Esophagus muscularis mucosa (tissue), 4 donors: ENCODE measurements at places on chromosomes 2 and 18. TPM values are rescaled to one million over a fixed set of nuclear protein-coding genes. Genes with fewer than 3 reads are reported as not detected.

DNA sequence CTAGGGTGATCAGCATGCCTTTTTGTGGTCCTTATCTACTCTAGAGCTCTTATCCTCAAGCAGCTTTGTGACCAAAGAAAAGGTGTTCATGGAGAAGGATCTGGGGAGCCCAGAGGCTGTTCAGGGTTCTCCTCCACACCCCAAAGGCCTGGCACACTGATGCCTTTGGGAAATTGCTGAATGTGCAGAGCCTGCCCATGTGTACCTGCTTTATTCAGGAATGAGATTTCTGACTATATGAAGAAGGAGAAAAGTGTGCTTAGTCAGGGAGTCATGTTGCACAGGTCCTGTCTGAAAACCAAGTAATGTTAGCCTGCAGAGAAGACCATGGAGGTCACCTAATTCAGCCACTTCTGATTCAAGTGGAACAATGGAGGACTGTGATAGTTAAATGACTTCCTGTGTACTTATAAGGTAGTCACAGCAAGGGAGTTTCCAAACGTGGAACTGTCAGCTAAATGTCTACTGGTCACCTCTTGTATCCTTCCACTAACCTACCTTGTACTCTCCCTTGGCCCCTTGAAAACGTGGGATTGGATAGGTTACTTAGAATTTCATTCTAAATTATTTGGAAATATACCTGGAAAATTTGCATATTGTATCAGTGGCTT lies 81.3 kb downstream of the LIMS1 start:
- no peak for DNase-seq
- no peaks in the 10 kb centered on the region for H3K36me3 ChIP-seq
- H3K27me3 ChIP-seq = no peaks in the 10 kb centered on the region
- no peak overlapping the region for H3K27ac ChIP-seq
- peaks cover 46% of the 10 kb centered on the region for H3K4me1 ChIP-seq

DNA sequence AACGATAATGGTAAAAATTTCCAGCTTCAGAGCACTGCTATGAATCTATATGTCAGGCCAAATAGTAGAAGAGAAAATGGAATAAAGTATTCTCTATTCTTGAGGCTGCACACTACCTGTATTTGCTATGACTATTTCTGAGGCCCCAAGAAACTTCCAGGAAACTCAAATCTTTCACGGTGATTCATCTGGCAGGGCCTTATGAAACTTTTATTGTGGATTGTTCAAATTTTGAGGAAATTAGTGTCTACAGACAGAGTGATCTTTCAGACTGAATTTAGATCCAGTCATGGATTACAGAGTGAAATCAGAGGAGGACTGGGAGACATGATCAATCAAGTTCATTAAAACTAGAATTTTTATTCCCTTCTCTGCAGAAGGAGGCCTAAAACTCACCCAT lies 4.1 kb upstream of the VSNL1 start:
- H3K27ac ChIP-seq = no peak overlapping the region
- H3K4me3 ChIP-seq = no peak overlapping the region
- no peaks in the 10 kb centered on the region for H3K36me3 ChIP-seq
- no peak for DNase-seq
- H3K27me3 ChIP-seq = no peaks in the 10 kb centered on the region

DNA sequence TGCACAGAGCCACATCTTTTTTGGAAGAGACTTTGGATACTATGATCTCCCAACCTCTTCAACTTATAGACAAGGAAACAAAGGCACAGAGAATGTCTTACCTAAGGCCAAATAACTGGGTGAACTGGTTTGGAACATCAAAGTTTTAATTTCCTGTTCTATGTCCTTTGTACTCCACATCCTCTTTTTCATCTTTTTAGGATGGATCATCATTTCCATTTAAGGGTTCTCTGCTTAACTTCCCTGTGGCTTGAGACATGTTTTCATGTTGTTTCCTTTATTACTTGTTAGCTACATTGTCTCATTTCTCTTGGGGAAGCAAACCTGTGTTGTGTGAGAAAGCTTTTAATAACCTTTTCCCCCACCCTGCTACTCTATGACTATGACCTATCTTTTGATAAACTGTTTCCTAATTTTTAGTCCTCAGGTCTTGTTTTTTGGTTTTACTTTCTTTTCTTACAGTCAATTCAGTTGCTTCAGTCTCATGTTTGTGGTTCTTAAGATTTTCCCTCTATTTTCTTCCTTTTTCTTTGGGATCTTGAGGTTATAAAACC lies 22.5 kb upstream of the RMND5A start:
- no peak overlapping the region for H3K4me3 ChIP-seq
- no peak for DNase-seq
- H3K27me3 ChIP-seq = no peaks in the 10 kb centered on the region

DNA sequence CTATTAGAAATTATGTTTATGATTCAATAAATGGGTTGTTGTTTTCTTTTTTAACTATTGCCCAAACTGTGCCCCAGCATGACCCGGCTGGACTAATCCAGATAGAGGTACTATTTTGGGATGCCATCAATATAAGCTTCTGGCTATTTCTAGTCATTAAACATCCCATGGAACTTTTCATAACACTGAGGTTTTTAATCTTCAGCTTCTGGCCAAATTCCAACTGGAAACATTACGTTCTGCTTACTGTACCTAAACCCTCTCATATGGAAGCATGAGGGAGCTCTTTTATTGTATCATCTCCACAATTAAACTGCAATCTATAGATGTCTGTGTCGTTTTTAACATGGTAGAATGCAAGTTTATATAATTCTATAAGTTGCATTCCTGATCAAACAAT lies 674.7 kb downstream of the ARHGAP15 start:
- no peak overlapping the region for H3K4me3 ChIP-seq
- no peaks in the 10 kb centered on the region for H3K27me3 ChIP-seq
- no peak for DNase-seq
- no peak overlapping the region for H3K27ac ChIP-seq

DNA sequence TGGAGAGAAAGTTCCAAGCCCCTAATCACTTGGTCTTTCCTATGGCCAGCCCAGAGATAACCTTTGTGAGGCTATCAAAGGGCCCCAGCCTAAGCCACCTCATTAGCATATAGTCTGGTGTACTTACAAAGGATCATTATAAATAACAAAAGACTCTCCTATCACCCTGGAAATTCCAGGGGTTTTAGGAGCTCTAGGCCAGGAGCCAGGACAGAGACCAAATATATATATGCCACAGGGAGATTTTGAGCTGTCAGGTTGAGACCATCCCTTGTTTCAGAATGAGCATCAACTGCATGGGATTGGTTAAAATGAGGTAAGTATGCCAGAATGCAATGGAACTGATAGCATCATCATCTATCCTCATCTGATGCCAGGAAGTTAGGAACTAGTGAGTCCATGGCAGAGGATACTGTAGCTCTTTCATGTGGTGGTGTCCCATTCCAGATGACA lies 32.1 kb upstream of the CHRNA1 start:
- H3K4me3 ChIP-seq = no peak overlapping the region
- no peak overlapping the region for H3K27ac ChIP-seq
- no peaks in the 10 kb centered on the region for H3K36me3 ChIP-seq
- no peaks in the 10 kb centered on the region for H3K27me3 ChIP-seq
- peaks cover 5% of the 10 kb centered on the region for H3K4me1 ChIP-seq

DNA sequence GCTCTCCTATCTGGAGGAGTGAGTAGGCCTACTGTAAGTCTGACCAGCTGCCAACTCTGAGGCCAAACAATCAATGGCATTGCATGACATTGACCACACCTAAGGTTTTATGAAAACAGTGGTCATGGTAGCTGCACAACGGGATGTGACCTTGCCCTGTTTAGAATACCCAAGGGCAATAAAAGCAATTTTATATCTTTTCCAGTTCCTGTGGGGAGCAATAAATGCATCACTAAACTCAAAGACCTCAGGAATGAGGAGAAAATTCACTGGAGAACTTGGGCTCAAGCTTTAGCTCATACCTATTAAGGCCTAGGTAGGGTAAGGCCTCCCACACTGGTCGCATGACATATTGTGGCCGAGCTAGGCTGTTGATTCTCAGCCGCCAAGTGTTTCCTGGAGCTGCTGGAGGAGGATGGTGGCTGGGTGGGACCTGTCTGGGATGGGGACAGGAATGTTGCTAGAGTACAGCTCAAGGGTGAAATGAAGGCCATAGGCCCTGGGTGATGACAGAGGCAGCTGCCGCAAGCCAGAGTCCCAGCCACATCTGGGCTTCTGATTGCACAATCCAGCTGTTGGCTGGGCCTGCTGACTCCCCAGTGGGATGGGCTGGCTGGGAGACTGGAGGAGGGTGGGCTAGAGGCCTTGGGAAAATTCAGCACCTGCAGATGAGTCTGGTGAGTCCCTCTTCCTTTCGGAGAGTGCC lies 313.7 kb downstream of the CYP26B1 start:
- H3K36me3 ChIP-seq = no peaks in the 10 kb centered on the region
- H3K27me3 ChIP-seq = no peaks in the 10 kb centered on the region
- DNase-seq = peak; percentile 91

DNA sequence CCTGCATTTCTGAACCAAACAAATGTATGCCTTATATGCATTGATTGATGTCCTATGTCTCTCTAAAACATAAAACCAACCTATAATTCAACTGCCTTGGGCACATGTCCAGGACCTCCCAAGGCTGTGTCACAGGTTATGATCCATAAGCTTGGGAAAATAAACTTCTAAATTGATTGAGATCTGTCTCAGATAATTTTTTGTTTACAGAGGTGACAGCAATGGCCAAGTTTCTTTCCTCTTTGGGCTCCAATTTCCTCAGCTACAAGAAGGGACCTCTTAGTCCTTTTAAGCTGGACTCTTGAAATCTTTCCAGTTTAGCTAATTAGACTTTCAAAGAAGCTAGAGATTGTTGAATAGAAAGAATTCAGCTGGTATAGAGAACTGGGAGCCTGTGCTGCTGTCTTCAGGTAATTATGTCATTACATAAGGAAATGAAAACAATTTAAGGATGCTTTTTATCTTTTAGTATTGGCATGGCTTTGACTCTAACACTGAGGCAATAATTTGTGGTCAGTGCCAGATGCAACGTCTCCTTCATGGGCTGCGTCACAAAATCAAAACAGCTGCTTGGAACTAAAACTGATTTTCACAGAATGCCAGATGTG lies 412.1 kb upstream of the TRIB2 start:
- no peak overlapping the region for H3K27ac ChIP-seq
- H3K36me3 ChIP-seq = no peaks in the 10 kb centered on the region
- peaks cover 16% of the 10 kb centered on the region for H3K4me1 ChIP-seq
- DNase-seq = no peak
- H3K27me3 ChIP-seq = no peaks in the 10 kb centered on the region
- no peak overlapping the region for H3K4me3 ChIP-seq

GRCh38 chr2:230893338-230893737 lies 28.6 kb downstream of the ITM2C start:
- H3K4me1 ChIP-seq = no peaks in the 10 kb centered on the region
- H3K36me3 ChIP-seq = no peaks in the 10 kb centered on the region
- DNase-seq = no peak
- H3K4me3 ChIP-seq = no peak overlapping the region

GRCh38 chr2:28745876-28746275 lies 5.8 kb upstream of the PPP1CB start:
- H3K27me3 ChIP-seq = no peaks in the 10 kb centered on the region
- H3K27ac ChIP-seq = peak overlapping the region; percentile 100
- H3K4me3 ChIP-seq = no peak overlapping the region
- peaks cover 49% of the 10 kb centered on the region for H3K4me1 ChIP-seq
- DNase-seq = no peak

Gene CBLN2
- total RNA-seq = 0.33 TPM

Gene C2orf78
- total RNA-seq = not detected
